Activated CD8-positive, alpha-beta memory T cell treated with anti-CD3 and anti-CD28 coated beads for 1 hour (primary cell): ENCODE measurements at places on chromosomes 2 and 18.

DNA sequence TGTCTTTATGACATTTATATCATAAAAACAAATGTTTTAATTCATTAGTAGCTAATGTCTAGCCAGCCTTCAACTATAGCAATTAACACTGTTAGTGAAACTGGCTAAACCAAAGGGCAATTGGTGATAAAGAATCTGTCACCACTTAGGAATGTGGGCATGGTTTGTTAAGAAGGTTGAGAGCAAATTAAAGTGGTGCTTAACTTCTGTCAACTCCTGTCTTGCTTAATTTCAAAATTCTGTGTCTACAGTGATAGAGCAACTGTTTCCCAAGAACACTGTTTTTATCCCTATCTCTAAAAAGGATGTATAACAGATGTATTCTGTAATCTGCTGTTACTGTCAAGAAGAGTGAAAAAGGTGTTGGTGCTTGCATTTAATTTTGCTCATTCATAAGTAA lies 36.5 kb downstream of the CFAP36 start:
- DNase-seq, result no peak

GRCh38 chr2:122564843-122565242 lies 809.4 kb downstream of the TSN start:
- DNase-seq, result no peak

- DNase-seq, result no peak
Measured at GRCh38 chr2:200585730-200586643, at the start of gene AOX1. TSS of gene AOX1 (plus strand) at chr2:200586014. CDS start at chr2:200586109, 95 bp downstream.

DNA sequence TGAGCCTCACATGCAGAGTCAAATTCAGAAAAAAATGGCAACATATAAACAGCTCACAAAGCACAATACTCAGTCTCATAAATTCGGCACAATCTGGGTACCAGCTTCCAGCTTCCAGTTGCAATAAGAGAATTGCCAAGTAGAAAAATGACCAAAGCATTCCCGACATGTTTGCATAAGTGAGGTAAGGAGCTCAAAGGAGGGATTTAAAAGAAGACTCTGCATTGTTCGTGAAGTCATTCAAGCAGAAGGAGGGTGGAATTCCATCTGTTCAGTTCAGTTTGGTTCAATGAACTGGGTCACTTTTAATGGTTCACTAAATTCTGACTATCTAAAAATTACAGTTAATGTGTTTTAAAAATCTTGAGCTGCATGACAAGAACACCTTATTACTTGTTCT lies 106.7 kb upstream of the KLHL14 start:
- DNase-seq, result no peak

- no peak for DNase-seq
Measured at GRCh38 chr18:52334896-52335295, 5.1 kb upstream of the DCC start.

- no peak for DNase-seq
Measured at GRCh38 chr2:111626037-111626864, 257.7 kb downstream of the ANAPC1 start.

GRCh38 chr2:120763508-120763907 lies 27.8 kb downstream of the GLI2 start:
- no peak for DNase-seq

DNA sequence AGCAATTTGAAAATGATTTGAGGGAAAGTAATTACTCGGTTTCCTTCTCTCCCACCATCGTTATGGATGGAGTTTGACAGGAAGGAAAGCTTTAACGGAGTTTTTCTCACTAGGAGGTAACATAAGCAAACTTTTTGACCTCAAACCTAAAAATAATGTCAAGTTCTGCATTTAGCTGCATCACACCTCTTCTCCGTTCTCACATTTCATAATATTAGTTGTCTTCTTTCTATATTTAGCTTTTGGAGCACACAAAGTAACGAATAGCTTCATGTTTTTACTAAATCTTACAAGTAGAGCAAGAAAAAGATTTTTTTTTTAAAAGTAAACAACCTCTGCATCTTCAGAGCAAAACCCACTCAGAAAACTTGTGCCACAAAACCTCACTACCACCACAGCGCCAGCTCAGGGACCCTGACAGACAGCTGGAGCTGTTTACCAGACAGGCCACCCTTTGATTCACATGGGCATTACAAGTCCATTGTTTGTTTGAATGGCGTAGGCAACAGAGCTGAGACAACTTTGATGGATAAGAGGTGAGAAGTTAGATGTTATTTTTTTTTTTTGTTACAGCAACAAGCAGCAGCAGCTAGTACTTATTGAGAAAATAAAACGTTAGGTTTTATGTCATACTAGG lies 21.9 kb upstream of the ICOS start:
- no peak for DNase-seq
